ENCODE measurements at places on chromosomes 5 and 9.

GRCh38 chr9:97864396-97864795 lies 11.4 kb downstream of the FOXE1 start:
- no peak for DNase-seq

DNA sequence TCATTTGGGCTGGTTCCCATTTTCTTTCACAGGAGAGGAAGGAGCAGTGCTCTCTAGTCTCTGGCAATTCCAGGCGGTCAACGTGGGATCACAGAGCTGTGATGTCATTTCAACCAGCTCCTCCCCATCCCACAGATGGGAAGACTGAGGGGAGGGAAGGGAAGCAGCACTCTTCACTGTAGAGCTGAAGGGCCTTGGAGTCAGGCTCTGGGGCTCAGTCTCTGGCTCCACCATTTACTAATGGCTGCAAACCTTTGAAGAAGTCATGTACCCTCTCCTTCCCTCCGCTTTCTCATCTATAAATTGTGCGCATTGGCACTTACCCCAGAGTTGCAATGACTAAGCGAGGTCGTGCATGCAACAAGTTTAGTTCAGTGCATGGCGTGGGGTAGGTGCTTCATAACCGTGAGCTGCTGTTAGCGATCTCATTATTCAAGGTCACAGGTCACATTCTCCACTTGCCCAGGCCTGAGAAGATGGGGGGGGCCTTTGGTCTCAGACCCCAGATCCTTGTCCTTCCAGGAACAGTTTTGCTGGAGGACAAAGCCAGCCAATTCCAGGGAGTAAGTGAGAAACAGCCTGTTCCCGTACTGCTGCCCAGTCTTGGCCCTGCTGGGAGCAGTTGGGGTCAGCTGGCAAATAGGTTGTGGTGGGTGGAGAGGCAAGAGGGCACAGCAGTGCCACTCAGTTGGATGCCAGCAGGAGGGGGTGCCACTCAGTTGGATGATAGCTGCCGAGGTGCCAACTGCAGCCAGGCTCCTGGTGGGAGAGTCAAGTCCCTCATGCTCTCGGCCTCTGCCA lies 136.7 kb downstream of the RGS3 start:
- DNase-seq: no peak

GRCh38 chr5:150587856-150588595 lies 52.4 kb upstream of the SYNPO start:
- no peak for DNase-seq

DNA sequence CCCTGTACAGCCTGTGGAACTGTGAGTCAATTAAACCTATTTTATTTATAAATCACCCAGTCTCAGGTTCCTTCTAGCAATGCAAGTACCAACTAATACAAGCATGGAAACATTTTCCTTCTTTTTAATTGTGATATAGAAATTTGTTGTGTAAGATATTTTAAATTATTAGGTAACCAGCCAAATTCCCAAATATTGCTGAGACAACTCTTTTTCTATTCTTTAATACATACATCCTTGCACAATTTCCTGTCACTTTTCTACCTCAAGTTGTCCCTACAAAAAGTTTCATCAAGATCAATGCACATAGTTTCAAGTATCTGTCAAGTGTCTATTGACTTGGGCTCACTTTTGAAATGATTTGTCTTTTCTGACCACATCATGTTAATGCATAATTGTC lies 488.6 kb downstream of the ACTL7B start:
- DNase-seq: no peak

DNA sequence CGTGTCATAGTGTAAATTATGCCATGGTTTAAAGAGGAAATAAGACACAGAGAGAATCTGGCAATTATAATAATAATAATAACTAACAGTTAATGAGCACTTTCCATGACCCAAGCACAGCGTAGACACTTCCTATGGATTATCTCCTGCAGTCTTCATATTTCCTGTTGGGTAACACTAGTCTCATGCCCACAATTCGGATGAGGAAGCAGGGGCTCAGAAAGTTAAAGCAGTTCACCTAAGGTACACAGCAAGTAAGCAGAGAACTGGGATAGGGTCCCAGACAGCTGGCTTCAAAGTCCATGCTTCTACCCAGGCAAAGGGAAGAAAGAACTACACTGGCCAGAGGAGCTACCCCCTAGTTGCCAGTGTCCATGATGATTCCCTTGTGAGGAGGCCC lies 27.9 kb upstream of the TGFBI start:
- no peak for DNase-seq

- no peak for DNase-seq
These were observed 325.0 kb downstream of the ZSWIM6 start for GRCh38 chr5:61657010-61657409.

DNA sequence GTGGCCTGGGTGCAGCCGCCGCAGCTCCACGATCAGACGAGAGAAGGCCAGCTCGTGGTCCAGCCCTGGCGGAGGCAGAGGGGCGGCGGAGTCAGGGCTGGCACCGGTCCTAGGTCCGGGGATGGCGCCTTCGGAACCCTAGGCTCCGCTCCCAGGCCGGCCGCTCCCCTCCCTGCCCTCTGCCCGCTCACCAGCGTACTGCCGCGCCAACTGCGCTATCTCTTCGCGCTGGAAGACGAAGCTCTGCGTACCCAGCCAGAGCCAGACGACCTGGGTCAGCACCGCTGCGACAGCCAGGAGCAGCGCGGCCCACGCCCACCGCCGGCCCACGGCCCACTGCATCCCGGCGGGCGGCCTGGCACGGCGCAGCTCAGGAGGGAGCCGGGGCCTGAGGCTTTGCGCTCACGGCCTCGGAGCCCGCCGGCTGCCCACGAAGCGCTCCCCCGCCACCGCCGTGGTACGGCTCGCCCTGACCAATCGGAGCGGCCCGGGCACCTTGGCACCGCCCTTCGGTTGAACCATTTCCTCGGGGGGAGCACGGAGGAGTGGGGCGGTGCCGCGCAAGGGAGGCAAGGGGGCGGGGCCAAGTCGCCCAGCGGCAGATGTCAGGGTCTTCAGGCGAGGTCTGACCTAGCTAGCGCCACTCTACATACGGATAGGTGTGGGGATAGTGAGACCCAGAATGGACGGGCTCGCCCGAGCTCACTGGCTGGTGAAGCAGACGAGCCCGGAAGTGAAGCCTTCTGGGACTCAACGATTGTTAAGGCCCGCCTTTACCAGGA lies at the start of gene SIGMAR1:
TSS of gene SIGMAR1 (minus strand) at position 432 of the 782 bp plus-strand sequence. CDS start at position 342, 90 bp downstream.
- peak; percentile 35 for DNase-seq

DNA sequence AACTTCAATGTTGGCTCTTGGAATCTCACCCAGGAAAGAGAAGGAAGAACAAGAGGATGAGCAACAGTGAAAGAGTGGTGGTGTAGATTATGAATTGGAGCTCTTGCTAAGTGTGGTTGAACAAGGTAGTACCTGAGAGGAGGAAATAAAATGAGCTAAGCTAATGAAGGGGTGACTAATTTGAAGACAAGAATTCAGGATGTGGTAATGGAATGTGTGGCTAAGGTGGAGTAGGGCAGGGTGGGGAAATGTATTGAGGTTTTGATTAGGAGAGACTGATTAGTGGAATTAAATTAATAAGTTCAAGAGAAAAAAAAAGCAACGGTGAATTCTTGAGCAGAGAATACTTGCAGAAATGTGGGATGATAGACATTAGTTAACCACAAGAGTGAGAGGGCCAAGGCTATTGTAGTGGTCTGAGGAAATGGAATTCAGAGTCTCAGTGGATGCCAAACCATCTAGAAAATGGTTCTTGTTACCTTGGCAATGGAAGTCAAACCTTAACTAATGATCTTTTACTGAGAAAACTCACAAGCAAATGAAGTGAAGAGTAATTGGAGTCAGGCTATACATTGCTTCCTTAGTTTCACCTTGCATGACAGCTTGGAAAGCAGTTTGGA lies 648.3 kb upstream of the ZNF608 start:
- no peak for DNase-seq

DNA sequence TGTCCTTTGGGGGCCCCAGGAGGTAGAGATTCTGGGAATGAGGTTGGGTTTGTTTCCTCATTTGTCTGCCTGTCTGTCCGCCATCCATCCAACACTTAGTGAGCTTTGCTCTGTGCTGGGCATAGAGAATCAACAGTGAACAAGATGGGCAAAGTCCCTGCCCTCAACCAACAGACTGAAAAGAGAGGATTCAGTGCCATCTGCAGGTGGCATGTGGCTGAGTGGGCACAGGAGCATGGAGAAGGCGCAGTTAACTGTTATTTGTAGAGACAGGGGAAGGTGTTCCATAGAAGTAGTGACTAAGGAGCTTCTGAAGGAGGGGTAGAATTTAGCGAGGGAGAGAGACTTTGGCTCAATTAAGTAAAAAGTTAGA lies 23.1 kb downstream of the POLR1E start:
- no peak for DNase-seq

- DNase-seq: no peak
These were observed 232.2 kb upstream of the SEMA6A start for GRCh38 chr5:116806836-116807235.

DNA sequence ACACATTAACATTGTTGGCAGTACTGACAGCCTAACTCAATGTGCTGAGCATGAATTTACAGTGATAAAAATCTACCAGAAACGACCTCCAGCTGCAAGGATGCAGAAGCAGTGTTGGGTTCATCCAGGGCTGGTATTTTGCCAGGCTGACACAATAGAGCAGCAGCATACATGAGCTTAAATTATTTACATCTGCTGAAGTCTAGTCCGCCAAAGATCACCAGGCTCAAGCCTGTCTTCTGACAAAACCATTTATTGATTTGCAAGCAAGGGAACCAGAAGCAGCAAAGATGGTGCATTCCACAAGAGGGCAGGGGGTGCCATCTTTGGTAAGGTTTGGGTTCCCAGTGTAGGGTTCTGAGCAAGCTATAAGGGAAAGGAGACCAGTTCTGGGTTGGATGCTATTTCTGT lies 8.7 kb upstream of the C5orf34 start:
- DNase-seq: no peak
